ENCODE measurements at places on chromosomes 5 and 9.

DNA sequence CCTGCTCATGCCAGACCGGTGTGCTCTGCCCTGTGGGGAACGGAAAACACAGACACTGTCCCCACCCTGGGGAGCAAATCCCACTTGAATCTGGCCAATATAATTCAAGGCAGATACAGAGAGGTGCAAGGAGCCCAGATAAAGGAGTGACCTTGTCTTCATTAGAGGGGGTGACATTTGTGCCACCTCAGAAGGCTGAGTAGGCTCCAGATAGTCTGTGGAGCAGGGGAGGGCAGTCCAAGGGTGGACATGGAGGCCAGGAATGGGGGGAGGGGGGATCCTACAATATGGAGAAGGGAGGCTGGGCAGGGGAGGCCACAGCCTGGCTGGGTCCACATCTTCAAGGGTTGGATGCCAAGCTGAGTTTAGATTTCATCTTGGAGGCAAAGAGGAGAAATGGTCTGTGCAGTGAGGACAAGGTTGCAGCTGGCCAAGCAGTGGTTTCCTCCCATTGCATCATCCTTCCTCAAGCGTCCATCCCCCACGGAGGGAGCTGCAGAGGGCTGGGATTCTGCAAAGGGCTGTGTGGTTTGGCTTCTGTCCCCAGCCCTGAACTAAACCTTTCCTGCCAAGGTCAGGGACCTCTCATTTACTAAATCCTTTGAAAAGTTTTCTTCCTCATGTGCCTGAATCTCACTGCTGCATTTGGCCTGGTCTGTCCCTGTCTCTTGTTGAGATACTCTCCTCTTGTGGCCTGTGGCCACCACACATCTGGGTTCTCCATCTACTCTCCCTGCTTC, 60.1 kb downstream of the GALNT12 start:
- no peak overlapping the region for H3K4me3 ChIP-seq
- DNase-seq, result no peak
- peak overlapping the region; percentile 52 for H3K27ac ChIP-seq
- H3K27me3 ChIP-seq, result no peaks in the 10 kb centered on the region
- H3K36me3 ChIP-seq, result no peaks in the 10 kb centered on the region

- no peaks in the 10 kb centered on the region for H3K27me3 ChIP-seq
- H3K4me1 ChIP-seq, result peaks cover 13% of the 10 kb centered on the region
- H3K36me3 ChIP-seq, result no peaks in the 10 kb centered on the region
- H3K27ac ChIP-seq, result no peak overlapping the region
Measured at GRCh38 chr9:5617749-5618148, 11.2 kb upstream of the RIC1 start.

DNA sequence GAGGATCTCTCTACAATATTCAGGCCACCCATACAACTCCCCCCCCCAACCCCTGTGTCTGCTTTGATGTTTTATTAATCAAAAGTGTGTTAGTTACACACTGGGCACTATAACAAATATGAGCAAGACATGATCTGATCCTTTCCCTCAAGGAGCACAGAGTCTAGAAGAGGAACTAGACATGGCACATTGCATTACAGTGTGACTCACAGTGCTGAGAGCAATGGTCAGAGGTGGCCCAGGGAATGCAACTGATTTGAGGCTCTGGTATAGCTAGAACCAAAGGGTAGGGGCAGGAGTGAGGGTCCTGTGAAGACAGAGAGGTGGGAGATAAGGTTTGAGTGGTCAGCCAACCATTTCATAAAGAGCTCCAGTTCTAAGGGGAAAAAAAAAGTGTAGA, 539.2 kb downstream of the ACTL7B start:
- no peaks in the 10 kb centered on the region for H3K27me3 ChIP-seq
- H3K4me3 ChIP-seq, result no peak overlapping the region
- no peak for DNase-seq
- no peaks in the 10 kb centered on the region for H3K4me1 ChIP-seq
- H3K27ac ChIP-seq, result no peak overlapping the region
- H3K36me3 ChIP-seq, result no peaks in the 10 kb centered on the region

GRCh38 chr9:107269254-107269653, 13.8 kb upstream of the RAD23B start:
- H3K4me1 ChIP-seq, result peaks cover 22% of the 10 kb centered on the region
- DNase-seq, result no peak
- peak overlapping the region; percentile 19 for H3K27ac ChIP-seq
- H3K36me3 ChIP-seq, result no peaks in the 10 kb centered on the region
- no peaks in the 10 kb centered on the region for H3K27me3 ChIP-seq

- H3K27me3 ChIP-seq, result no peaks in the 10 kb centered on the region
- no peak overlapping the region for H3K4me3 ChIP-seq
- no peak for DNase-seq
- H3K36me3 ChIP-seq, result no peaks in the 10 kb centered on the region
- no peak overlapping the region for H3K27ac ChIP-seq
Measured at GRCh38 chr9:35179347-35180280, 17.8 kb downstream of the UNC13B start.

DNA sequence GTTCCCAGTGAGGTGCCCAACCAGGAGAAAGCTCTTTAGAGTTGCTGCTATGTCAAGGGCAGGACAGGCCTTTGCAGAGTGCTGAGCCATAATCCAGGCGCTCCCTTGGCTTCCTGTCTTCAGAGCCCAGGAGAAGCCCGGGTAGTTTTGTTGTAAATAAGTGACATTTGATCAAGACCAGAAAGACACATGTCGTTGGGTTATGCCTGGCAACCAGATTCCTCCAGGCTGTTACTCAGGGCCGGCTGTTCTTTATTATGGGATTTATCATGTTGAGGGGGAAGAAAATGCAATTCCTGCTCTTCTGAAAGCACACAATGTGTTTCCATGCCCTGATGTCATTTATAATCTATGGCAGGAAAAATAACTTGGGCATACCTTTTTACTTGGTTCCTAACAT, 39.3 kb upstream of the SEMA4D start:
- H3K27me3 ChIP-seq, result no peaks in the 10 kb centered on the region
- H3K4me3 ChIP-seq, result no peak overlapping the region
- H3K27ac ChIP-seq, result peak overlapping the region; percentile 53
- peaks cover 7% of the 10 kb centered on the region for H3K4me1 ChIP-seq

- H3K4me1 ChIP-seq, result peaks cover 7% of the 10 kb centered on the region
- H3K27ac ChIP-seq, result no peak overlapping the region
- no peak for DNase-seq
- H3K27me3 ChIP-seq, result no peaks in the 10 kb centered on the region
Measured at GRCh38 chr5:32767948-32768467, 56.9 kb downstream of the NPR3 start.

DNA sequence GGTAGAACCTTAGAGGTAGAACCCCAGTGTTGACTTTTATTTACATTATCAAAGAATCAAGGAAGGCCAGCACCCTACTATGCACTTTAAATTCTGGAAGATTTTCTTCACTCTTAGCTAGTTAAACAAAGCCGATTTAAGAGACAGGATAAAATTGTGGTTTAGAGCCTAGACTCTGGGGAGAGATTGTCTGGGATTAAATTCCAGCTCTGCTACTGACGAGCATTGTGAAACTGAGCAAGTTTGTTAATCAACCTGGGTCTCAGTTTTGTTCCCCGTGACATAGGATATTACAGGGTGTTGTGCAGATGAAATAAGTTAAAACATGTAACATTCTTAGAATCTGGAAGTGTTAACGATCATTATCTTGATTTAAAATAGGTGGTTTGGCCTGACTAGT, 83.5 kb downstream of the FEM1C start:
- no peaks in the 10 kb centered on the region for H3K36me3 ChIP-seq
- H3K4me3 ChIP-seq, result no peak overlapping the region
- no peak for DNase-seq
- H3K27ac ChIP-seq, result peak overlapping the region; percentile 20
- H3K27me3 ChIP-seq, result no peaks in the 10 kb centered on the region

GRCh38 chr5:110371725-110372041, 354.8 kb downstream of the TMEM232 start:
- no peaks in the 10 kb centered on the region for H3K36me3 ChIP-seq
- no peak for DNase-seq
- no peaks in the 10 kb centered on the region for H3K27me3 ChIP-seq
- H3K4me1 ChIP-seq, result no peaks in the 10 kb centered on the region
- no peak overlapping the region for H3K27ac ChIP-seq
- no peak overlapping the region for H3K4me3 ChIP-seq

GRCh38 chr5:71977311-71977710, 130.0 kb upstream of the MAP1B start:
- H3K27ac ChIP-seq, result no peak overlapping the region
- DNase-seq, result no peak
- no peaks in the 10 kb centered on the region for H3K27me3 ChIP-seq
- H3K36me3 ChIP-seq, result no peaks in the 10 kb centered on the region
- H3K4me3 ChIP-seq, result no peak overlapping the region
- H3K4me1 ChIP-seq, result peaks cover 14% of the 10 kb centered on the region

GRCh38 chr5:139689631-139690063, 41.5 kb downstream of the CXXC5 start:
- no peak overlapping the region for H3K4me3 ChIP-seq
- no peaks in the 10 kb centered on the region for H3K36me3 ChIP-seq
- no peaks in the 10 kb centered on the region for H3K27me3 ChIP-seq
- H3K4me1 ChIP-seq, result peaks cover 11% of the 10 kb centered on the region
- H3K27ac ChIP-seq, result no peak overlapping the region
- no peak for DNase-seq

DNA sequence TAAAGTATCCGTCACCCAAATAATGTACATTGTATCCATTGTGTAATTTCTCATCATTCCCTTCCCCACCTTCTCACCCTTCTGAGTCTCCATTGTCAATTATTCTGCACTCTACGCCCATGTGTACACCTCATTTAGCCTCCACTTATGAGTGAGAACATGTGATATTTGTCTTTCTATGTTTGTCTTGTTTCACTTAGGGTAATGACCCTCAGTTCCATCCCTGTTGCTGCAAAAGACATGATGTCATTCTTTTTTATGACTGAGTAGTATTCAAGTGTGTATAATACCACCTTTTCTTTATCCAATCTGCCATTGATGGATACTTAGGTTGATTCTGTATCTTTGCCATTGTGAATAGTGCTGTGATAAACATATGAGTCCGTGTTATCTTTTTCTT, 4.9 kb upstream of the SPATA31C2 start:
- H3K27ac ChIP-seq, result no peak overlapping the region
- H3K4me3 ChIP-seq, result no peak overlapping the region
- peaks cover 5% of the 10 kb centered on the region for H3K27me3 ChIP-seq
- H3K36me3 ChIP-seq, result no peaks in the 10 kb centered on the region

- H3K27ac ChIP-seq, result peak overlapping the region; percentile 63
- peaks cover 29% of the 10 kb centered on the region for H3K4me1 ChIP-seq
- no peak for DNase-seq
- no peak overlapping the region for H3K4me3 ChIP-seq
- no peaks in the 10 kb centered on the region for H3K36me3 ChIP-seq
Measured at GRCh38 chr9:94952565-94953373, 226.3 kb downstream of the AOPEP start.

GRCh38 chr5:140725799-140726471, 25.7 kb downstream of the ZMAT2 start:
- no peaks in the 10 kb centered on the region for H3K4me1 ChIP-seq
- DNase-seq, result no peak
- no peak overlapping the region for H3K4me3 ChIP-seq
- H3K27me3 ChIP-seq, result peaks cover 11% of the 10 kb centered on the region

DNA sequence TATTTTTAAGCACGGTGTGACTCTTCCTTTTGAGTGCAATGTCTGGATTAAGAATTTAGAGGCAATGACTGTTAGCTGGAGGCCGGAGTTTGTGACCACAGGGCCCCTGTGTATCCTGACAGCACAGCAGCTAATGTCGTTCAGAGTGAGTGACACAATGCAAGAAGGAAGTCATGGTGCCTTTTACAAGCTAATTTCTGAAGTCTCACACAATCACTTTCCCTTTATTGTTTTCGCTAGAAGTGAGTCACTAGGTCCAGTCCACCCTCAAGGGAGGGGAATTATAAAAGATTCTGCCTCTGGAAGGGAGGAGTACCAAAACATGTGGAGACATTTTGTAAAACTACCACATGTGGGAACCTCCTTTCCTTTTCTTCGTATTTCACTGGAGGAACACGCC, 185.5 kb upstream of the FGF10 start:
- H3K27me3 ChIP-seq, result no peaks in the 10 kb centered on the region
- no peaks in the 10 kb centered on the region for H3K4me1 ChIP-seq
- no peak for DNase-seq
- no peaks in the 10 kb centered on the region for H3K36me3 ChIP-seq
- no peak overlapping the region for H3K4me3 ChIP-seq
- no peak overlapping the region for H3K27ac ChIP-seq

GRCh38 chr5:157558681-157559080, 16.9 kb downstream of the ADAM19 start:
- H3K4me1 ChIP-seq, result peaks cover 45% of the 10 kb centered on the region
- no peak for DNase-seq
- no peaks in the 10 kb centered on the region for H3K36me3 ChIP-seq
- H3K4me3 ChIP-seq, result no peak overlapping the region
- no peak overlapping the region for H3K27ac ChIP-seq
- H3K27me3 ChIP-seq, result no peaks in the 10 kb centered on the region

DNA sequence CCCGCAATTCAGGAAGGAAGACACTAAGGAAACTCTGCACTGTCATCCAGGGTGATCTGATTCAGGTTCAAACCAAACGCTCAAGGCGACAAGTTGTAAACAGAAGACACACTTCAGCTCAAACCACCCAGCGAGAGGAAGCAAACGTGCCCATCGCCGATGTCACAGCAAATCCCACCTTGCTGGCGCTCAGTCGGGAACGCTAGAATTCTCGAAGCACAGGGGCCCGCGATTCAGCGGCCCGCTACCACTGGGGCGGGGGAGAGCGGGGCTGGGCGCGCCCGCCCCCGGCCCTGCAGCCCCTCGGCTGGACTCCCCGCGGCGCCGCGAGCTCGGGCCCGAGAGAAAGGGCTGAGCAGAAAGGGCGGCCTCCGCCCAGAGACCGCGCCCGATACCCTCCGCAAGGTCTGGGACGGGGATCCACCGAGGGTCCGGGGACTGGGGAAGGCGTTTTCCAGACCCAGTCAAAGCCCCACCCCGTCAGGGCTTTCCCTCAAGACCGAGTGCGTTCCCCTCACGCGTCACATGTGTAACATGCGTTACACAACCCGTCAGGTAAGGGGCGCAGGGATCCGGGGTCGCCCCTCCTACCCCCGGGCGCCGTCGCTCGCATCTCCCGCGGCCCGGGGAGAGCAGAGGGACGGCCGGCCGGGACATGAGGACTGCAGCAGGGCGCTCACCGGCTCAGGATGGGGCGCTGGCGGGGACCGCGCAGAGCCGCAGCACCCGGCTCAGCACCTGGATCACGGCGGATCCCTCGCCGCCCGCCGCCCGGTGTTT, 469 bp downstream of the AGTPBP1 start:
- H3K27me3 ChIP-seq, result no peaks in the 10 kb centered on the region
- peak overlapping the region; percentile 93 for H3K27ac ChIP-seq
- DNase-seq, result peak; percentile 81
- H3K36me3 ChIP-seq, result no peaks in the 10 kb centered on the region

- no peaks in the 10 kb centered on the region for H3K27me3 ChIP-seq
- no peak overlapping the region for H3K4me3 ChIP-seq
- DNase-seq, result no peak
- H3K27ac ChIP-seq, result no peak overlapping the region
- H3K36me3 ChIP-seq, result no peaks in the 10 kb centered on the region
Measured at GRCh38 chr5:123937230-123937629, 425.3 kb downstream of the CSNK1G3 start.

- H3K4me1 ChIP-seq, result no peaks in the 10 kb centered on the region
- H3K27me3 ChIP-seq, result no peaks in the 10 kb centered on the region
- DNase-seq, result no peak
- no peaks in the 10 kb centered on the region for H3K36me3 ChIP-seq
- H3K27ac ChIP-seq, result no peak overlapping the region
Measured at GRCh38 chr5:103425686-103426454, 136.7 kb downstream of the NUDT12 start.

All from upper lobe of right lung (tissue), 1 donor.